ENCODE measurements at places on chromosomes 4 and X.
A peak's percentile ranks its signal among the peaks of the same experiment; 100 is the strongest.

- DNase-seq: no peak
These were observed 616.1 kb downstream of the BCOR start for GRCh38 chrX:39481621-39482020.

- peak; percentile 2 for DNase-seq
These were observed 152.2 kb downstream of the ASMT start for GRCh38 chrX:1767026-1767425.

- DNase-seq: no peak
These were observed 54.1 kb downstream of the GRK4 start for GRCh38 chr4:3017504-3017903.

GRCh38 chr4:126548890-126549289, 1083.9 kb upstream of the INTU start:
- DNase-seq: no peak

DNA sequence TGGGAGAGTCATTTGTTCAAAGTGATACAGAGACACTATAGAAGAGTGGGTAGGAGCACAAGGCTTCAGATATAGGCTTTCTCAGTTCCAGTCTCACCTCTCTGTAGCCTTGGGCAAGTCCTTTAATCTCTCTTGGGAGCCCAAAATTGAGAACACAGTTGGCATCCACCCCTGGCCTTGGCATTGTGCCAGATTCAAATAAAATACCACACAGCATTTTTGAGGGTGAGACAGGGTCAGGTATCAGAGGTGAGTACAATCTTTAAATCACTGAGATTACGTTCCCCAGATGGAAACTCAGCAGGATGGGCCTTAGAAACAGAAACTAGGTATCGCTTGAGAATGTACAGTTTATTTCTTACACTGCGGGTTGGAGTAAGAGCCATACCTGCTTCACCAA, 25.2 kb upstream of the SMIM10L2A start:
- no peak for DNase-seq

DNA sequence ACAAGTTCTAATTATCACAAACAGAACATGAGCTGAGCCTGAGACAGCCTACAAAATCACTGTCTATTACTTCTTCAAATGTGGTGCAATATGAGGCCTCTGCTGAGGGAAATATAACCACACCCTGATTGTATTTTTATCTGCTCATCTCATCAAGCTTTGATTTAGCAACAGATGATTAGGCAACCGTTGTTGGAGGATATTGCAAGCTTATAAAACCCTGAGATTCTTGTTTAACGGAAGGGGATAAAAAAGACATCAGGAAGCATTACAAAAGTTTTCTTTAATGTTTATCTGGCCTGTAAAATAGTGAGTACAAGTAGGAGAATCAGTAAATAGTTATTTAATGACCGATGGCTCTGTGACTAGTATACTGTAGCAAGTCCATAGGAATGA, 108.5 kb downstream of the ZNF330 start:
- no peak for DNase-seq
